Endothelial cell (in vitro differentiated cells): ENCODE measurements at places on chromosomes 4 and X.

GRCh38 chr4:71473541-71474240 lies 134.9 kb downstream of the SLC4A4 start:
- no peak for DNase-seq

DNA sequence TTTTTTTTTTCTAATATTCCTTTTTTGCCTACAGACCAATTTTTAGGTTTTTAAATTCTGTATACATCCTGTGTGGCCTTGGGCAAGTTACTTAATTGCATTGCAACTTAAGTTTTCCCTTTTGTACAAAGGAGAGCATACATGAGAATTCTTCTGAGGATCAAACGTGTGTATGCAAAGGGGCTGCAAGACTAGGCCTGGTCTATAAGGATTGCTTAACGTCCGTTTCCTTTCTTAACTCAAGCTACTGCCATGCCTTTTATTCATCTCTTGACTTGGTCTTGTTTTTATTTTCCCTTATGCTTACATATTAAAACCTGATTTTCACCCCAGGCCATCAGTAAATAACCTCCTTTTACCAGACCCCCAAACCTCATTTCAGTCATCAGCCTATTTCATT lies 13.6 kb downstream of the RBPJ start:
- no peak for DNase-seq

- DNase-seq: no peak
Observed at GRCh38 chr4:122821092-122821491, 5.5 kb upstream of the FGF2 start.

DNA sequence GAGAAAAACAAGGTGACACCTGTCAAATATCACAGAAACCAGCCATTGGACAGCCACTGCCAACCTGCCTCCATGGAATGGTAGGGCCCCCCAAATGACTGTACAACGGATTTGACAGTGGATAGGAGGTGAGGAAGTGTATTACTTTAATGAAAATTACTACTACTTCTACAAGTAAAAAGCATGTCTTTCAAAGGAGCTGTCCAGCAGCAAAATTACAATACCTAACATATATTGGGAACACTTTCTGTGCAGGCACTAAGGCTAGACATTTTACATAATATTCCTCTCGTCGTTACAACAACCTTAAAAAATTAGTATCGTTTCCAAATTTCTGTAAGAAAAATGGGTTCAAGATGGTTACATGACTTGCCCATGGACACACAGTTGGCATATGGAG lies 14.9 kb downstream of the PPP3CA start:
- no peak for DNase-seq

GRCh38 chr4:122163767-122164166 lies 11.6 kb downstream of the BLTP1 start:
- no peak for DNase-seq

DNA sequence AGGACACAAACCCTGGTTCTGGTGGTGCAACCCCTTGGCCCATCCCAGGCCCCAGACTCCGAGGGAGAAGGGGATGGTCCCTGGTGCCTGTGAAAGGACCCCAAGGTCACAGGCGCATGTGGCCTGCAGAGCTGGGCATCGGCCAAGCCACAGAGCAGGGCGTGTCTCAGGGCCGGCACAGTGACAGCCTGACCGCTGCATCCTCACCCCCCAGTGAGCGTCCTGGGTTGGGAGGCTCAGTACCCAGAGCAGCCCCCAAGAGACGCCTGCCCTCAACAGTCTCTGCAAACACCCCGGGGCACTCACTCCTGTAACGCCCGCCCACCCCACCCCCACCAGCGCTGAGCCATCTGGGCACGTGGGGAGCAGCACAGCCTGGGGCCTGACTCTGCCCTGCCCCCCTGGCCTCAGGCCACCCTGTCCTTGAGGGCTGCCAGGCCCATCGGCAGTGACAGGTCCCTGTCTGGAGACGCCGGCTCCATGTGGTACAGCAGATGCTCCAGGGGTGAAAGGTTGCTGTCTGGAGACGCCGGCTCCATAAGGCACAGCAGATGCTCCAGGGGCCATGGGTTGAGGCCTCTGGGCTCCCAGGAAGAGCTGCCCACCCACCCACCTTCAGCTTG lies 24.5 kb upstream of the CPLX1 start:
- DNase-seq: no peak

DNA sequence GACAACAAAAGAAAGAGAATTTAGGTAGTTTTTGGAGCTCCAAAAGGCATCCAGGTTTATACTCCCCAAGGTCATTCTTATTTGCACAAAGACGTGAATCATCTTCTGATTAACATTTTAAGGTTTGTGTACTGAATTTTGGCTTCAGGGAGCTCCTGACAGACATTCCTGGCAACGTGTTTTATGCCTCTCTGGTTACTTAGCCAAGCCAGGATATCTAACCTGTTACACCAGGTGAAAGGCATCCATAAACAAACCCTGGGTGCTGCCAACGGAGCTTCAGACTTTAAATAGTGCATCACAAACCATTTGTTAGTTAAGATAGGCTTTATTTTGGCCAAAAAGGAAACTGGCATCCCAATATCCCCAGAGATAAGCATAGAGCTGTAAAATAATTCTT lies 997.3 kb downstream of the ARAP2 start:
- DNase-seq: no peak

DNA sequence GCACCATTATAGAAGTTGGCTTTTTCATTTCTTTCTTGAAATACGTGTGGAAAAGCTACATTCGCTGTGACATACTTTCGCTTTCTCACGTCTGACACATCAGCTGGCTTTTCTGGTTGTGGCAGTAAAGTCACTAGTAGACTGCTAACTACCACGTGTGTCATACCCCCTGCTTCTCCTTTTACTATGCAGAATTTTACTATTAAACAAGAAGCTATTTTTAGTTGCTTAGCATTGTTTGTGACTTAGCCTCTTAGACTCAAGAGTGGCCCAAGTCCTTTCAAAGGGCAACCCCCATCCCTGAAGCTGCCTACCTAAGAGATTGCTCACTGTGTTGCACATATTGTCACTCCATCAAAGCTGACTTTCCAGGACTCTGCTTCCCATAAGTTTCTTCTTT lies 2.1 kb upstream of the IL2 start:
- DNase-seq: no peak

GRCh38 chrX:115912372-115912897 lies 258.1 kb upstream of the AGTR2 start:
- no peak for DNase-seq

DNA sequence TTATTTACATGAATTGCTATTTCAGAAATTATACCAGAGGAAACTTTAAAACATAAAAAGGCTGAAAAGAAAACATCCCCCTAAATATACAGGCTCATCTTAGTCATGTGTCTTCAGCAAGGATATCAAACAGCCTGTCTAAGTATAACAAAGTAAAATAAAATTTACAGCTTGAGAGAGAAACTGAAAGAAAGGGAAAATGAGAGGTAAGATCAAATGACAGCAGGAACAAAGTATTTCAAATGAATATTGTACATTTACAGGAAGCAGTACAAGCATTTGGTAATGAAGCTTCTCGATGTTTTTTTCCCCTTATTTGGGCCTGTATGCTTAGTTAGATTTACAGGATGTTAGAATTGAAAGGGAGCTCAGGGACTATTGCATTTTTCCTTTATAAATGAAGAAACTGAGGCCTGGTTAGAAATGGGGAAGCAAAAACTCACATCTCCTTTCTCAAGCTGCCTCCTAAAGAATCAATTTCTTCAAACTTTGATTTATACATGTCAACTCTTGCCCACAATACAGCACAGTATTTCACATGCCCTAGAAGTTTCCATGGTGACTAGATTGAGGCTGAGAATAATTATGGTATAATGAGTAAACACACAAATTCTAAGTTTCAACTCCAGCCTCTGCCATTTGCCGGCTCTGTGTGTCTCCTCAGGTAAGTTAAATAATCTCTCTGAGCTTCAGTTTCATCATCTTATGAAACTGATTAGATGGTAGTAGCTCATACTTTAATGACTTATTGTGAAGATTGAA lies 29.3 kb downstream of the DAPP1 start:
- no peak for DNase-seq

DNA sequence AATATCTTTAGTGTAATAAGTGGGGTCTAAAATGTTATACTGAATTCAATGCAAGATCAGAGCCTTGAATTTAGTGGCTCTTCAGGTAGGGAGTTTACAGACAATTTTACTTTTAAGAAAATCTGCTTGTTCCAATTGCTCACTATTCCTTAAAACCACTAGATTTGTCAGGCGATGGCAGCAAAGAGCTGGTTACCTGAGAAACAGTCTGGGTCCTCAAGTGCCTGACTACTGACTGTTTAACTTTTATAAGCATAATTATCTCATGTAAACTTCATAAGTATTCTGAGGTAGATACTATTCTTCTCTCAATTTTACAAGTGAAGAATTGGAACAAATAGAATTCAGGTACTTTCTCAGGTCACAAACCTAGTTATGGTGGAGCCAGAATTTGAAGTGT lies 84.3 kb downstream of the RRAGB start:
- DNase-seq: no peak
